ENCODE measurements at places on chromosomes 1 and 21.
A peak's percentile ranks its signal among the peaks of the same experiment; 100 is the strongest.

DNA sequence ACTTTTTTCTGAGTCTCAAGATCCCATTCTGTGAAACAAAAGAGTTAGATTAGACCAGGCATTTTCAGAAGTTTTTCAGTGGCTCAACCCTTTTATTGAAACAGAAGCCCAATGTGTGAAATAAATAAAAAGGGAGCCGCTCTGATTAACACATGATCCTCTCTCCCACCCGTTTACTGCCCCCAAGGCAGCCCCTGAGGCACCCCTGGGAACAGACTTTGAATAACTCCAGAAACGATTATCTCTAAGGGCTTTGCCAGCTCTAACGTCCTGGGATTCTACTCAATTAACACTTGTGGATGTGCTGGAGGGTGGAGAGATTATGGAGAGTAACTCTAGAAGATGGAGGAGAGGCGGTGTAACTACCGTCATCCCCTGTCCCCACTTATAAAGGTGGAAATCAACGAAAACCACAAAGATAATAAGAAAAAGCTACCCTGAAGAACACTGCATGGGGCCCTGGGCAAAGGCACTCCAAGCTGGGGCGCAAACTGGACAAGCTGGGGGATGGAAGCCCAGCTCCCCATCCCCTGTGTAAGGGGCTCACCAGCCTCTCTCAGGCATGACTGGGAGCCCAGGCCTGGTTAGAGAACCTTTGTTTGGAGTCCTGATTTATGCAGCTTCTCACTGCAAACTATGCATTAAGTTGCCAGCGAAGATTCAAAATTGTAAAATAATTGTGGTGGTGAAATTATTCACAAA is 39.0 kb upstream of the GRIK3 start:
- DNase-seq = no peak

DNA sequence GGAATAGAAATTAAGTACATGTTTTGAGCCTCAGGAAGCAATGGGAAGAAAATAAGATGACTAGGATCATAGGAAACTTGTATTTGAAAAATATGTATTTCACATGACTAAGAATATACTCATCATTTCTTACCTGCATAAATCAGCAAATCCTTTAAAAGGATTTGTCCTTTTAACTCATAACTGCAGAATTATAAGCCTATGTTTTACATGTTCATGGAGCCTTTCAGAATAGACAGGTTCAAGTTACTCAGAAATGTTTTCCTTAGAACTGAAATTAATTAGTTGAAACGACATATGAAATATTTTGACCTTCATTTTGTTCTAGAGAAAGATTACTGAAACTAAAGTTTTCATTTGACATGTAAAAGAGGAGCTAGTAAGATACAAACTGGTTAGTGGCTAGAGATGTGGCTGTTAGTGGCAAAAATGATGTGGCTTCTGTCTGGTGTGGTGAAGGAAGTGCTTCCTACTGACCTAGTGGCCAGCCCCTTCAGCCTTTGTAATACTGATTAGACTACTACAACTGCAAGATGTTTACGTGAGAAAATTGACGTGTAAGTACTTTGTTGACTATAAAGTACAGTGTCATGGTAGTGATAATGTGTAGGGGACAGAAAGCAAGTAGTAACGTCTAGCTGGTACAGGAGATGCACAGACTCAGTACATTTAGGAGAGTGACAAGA is 54.7 kb downstream of the PACC1 start:
- DNase-seq = no peak

- DNase-seq = no peak
These were observed 13.3 kb upstream of the CLSPN start for GRCh38 chr1:35783055-35783583.

GRCh38 chr1:83545066-83545862 is 453.7 kb downstream of the TTLL7 start:
- no peak for DNase-seq

GRCh38 chr1:62599044-62599443 is 1.7 kb downstream of the ANGPTL3 start:
- DNase-seq = no peak

DNA sequence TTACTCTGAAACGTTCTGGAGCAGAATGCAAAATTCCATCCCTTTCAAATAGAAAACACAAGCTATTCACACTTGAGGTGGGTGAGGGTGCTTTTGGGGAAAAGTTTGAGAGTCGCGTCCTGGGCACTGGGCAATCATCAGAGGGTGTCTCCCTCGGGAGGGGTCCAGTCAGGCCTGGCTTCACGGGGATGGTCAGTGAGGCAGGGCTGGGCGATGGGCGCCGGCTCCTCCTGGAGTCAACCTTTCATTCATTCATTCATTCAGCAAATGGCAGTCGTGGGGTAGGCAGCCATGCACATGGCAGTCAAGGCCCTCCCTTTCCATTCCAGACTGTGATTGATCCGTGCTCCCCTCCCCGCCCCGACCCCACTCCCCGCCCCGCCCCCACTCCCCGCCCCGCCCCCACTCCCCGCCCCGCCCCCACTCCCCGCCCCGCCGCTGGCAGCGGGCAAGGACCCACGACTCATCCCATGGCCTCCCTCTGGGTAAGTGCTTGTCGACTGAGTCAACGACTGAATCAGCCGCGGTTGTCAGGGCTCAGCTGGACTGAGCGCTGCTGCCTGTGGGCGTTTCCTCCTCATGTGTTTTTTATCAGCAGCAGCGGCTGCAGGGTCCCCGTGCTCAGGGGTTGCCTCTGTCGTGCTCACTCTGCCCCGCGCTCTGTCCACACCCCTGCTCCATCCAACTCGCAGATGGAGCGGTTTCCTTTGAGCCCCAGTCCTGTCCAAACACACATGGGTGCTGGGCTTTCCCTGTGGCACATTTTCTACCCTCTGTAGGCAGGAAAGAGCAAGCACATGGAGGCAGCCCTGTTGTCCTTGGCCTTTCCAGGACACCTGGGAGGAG is 12.5 kb upstream of the SPSB1 start:
- no peak for DNase-seq

- DNase-seq = no peak
These were observed 101.2 kb downstream of the FASLG start for GRCh38 chr1:172760121-172760520.

- DNase-seq = no peak
These were observed 38.7 kb downstream of the AZIN2 start for GRCh38 chr1:33119532-33120217.

GRCh38 chr21:17479606-17480005 is 33.2 kb upstream of the CXADR start:
- no peak for DNase-seq

DNA sequence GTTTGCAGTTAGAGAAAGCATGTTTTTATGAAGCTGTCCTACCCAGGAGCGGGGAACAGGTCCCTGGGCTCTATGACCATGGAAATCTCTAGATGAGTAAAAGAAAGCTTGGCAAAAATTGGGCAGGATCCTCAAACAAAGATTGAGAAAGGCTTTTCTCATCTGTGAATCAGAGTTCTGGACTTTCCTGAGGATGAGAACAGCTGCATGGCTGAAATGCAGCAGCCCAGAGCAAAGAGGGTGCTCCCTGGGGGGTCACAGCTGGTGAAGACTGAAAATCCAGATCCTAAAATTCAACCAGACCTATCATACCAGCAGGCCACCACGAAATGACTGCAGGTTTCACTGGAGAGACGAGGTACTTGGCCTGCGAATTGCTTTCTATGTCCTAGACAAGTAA is 65.7 kb upstream of the APP start:
- no peak for DNase-seq

- DNase-seq = peak; percentile 1
These were observed 341.0 kb upstream of the NEGR1 start for GRCh38 chr1:72623299-72623708.

DNA sequence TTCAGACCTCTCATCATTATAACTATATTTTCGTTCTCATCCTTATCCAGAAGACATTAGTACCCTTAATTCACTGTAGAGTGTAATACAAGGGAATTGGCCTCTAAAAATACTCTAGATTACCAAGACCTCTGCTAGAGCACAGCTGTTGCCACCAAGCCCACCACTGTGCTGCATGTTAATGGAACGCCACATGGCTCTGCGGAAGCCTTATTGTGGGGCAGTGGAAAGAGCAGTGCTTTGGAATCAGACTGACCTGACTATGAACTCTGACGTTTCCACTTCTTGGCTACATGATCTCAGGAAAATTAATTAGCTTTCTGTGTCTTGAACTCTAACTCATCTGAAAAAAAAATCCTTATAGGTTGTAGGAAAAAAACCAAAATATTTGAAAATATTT is 222.1 kb downstream of the LMX1A start:
- no peak for DNase-seq

DNA sequence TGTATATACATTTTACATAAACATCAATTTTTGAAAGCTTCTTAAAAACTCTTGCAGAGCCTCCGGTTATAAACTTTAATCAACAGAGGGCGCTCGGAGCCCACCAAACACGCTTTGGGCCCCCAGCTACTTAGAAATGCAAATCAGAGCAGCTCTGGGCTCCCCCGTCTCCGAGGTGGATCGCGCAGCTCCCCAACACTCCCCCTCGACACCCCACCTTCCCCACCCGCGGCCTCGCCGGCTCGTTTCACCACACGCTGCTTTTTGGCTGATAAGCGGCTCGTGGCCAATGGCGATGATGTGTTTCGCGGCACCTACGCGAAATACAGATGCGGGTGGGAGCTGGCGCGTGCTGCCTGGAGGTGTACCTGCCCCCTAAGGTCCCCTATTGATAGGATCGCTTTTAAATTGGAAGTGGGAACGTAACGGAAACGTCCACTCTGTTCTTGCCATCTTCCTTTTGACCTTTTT is 1.7 kb upstream of the KIF26B start:
- DNase-seq = peak; percentile 70

DNA sequence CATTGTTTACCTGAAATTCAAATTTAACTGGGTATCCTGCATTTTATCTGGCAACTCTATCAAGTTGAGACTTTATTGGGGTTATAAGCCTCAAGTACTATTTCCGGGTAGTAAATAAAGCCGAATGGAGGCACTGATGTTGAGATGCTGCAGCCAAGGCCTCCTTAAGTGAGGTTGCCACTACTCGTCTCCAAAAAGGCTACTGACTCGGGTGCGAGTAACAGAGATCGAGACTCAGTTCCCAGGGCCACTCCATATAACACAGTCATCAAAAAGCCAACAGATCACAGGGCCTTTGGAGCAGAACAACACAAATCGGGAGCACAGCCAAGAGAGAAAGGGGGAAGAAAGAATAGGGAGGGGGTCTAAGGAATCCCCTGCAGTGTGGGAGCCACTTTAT is 524 bp downstream of the COPA start:
- DNase-seq = no peak

- DNase-seq = no peak
These were observed 744 bp downstream of the ZNF670 start for GRCh38 chr1:247077876-247078257.

GRCh38 chr21:44542716-44543115 is 2.7 kb upstream of the KRTAP10-1 start:
- DNase-seq = no peak

- no peak for DNase-seq
These were observed 7.2 kb upstream of the SCMH1 start for GRCh38 chr1:41249319-41249718.

DNA sequence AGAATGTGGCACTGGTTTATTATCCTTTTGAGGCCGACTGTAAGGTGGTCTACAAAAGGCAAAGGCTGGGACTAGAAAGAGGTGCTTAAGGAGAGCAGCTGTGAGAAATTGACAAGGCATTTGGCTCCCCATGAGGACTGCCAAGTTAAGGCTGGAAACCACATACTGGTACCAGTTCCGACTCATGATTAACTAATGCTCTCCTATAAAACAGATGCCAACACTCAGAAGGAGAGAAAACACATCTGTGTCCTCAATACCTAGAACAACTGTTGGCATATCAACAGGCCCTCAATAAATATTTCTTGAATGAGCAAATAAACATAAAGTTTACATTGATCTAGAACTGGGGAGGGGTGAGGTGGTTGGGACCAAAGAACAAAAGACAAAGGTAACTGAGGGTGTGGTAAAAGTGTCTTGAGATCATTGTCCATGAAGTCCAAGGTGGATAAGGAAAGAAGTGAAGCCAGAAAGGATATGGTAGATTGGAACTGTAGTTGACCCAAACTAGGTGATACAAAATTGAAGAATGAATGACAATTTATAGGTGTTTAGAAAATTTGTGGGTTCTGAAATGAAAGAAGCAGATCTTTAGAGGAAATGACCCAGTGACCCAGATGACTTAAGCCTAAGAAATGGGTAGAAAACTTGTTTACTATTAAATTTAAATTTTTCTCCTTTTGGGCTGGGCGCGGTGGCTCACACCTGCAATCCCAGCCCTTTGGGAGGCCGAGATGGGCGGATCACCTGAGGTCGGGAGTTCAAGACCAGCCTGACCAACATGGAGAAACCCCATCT is 16.9 kb upstream of the MCL1 start:
- DNase-seq = no peak

DNA sequence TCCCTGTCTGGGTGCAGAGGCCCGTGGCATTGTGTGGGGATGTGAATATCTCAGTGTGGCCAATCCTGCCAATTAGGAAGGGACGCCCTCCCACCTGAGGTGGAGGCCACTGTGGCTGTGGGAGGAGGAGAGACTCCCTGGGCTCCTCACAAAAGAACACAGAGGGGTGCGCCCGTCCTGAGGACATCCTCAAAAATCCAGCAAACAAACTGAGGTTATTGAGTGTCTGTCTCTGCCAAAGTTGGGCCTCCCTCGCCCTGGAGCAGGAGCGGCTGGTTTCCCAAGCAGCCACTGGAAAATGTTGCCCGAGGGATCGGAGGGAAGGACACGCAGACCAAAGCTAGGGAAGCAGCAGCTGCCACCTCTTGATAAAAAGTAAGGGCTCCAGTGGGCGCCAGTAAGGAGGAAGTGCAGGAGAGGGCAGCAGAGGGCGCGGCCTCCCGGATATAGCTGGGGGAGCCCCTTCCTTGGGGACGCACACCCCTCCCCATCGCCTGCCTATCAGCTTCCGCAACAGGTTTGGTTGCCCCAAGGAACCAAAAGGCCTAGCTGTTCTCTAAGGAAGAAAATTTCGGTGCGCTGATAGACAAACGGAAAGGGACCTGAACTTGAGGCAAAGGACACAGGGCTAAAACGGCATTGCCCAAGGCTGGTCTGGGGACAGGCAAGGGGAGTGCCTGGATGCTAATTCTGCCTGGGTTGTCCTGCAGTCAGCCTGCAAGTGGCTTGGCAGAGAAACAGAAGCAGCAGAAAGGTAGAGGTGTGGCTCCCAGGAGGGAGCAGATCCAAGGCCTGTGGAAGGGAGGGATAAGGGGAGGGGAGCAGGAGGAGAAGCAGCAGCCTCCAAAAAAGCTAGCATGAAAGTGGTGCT is 1.7 kb upstream of the GRIK3 start:
- DNase-seq = no peak

DNA sequence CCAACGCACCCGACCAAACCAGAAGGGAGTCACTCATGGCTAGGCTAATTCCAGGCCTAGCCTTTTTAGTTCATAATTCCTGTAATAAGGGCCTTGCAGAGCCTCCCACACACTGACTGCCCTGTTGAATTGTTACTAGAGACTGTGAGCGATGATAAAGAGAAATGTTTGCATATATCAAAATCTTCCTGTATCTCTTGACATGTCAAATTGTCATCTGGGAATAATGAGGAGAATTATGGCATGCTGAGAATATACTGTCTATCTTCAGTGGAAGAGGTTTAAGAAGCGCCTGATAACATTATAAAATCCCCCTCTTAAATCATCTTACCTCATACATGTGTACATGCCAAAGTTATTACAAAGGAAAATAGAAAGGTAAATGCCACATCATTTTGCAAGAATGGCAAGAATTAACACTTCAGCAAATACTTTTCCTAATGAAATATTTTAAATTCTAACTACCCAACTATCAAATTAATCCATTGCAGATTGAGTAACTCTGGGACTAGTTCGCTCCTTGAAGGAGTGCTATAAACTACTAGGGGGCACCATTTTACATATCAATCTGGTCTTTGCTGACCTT is 144.1 kb downstream of the CENPF start:
- no peak for DNase-seq

- no peak for DNase-seq
These were observed 47.4 kb downstream of the LGR6 start for GRCh38 chr1:202240956-202241355.

- no peak for DNase-seq
These were observed 57.0 kb downstream of the NUP210L start for GRCh38 chr1:154097873-154098272.

Measured in neural crest cell (in vitro differentiated cells).